ENCODE measurements at places on chromosomes 3 and 15.

DNA sequence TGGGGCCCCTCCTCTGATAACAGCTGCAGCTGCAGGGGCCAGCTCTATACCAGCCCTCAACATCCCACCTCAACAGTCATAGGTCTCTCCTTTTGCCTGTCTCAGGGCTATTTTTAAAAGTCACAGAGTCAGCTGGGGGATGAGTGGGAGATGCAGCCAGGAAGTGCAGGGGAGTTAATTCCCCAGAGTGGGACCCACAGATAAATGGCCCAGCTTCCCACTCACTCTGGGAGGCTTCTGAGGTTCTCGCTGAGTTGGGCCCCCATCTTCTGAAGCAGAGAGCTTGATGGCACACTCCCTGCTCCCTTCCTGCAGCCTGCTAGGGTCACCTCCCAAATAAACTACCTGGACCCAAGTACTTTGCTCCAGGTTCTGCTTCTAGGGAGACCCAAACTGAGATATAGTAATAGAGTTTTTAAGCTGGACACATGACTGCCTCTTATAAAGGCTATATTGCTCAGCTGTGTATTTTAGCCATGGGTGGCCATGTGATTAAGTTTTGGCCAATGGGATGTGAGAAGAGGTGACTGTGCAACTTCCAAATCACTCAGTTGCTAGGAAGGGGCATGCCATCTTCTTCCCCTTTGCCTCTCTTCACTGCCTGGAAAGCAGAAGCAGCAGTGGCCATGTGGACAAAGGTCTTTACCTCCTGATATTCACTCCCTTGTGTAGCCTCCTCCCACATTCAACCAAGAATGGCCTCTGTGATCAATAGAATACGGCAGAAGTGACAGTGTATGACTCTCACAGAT lies 15.5 kb upstream of the VIPR1 start:
- no peak for DNase-seq

DNA sequence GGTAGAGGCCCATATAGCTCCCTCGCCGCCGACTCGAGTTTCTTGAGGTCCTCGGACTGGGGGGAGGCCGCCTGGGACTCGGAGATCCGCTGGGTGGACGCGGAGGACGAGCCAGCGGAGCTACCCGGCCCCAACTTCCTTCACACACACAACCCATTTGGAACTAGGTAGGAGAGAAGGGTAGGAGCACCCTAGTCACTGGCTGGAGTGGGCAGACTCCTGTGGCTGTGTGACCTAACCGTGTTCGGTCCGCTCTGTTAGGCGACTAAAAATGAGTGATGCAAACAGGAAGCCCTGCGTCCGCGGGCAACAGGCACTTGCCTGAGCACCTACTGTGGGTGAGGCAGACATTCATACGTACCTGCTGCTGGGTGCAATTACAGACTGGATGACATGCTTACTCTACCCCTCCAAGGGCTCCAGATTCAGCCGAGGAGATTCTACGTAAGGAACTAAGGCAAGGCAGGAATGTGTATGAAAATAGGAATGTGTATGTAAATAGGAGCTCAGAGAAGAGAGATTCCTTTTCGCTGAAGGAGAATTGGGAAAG lies 4.6 kb upstream of the SIN3A start:
- peak; percentile 17 for DNase-seq

DNA sequence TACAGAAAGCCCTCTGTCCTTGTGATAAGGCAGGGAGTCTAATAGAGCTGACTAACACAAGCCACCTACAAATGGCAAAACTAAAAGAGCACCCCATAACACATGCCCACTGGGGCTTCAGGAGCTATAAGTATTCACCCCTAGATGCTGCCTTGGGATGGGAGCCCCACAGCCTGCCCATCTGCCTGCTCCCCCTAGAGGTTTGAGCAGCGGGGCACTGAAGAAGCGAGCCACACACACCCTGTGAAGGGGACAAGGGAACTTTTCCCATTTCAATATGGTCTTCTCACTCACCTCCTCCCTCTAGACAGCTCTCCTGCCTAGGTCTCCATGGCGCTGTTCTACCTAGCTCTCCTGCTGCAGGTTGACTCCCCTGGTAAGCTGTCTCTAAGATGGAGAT lies 261.0 kb downstream of the SHQ1 start:
- no peak for DNase-seq

DNA sequence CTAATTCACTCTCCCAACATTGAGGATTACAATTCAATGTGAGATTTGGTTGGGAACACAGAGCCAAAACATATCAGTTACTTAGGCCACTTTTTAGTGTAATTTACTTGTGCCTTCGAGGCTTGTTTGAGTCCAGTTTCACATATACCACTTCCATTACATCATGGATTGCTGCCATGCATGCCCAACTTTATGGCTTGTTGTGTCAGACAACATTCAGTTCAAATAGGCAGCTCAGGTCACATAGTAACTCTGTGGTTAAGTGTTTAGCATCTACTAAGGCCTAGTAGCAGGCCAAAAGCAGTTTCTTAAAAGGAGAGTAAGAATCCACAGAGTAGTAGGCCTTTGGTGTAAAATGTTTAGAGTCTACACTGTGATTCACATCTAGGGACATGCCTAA lies 164.3 kb upstream of the GMNC start:
- DNase-seq: no peak

GRCh38 chr3:159763011-159763601 lies 225.5 kb upstream of the IL12A start:
- peak; percentile 54 for DNase-seq
